ENCODE measurements at places on chromosomes 1 and 21.

- no peak for DNase-seq
These were observed 239.9 kb upstream of the IRF2BP2 start for GRCh38 chr1:234849832-234850231.

DNA sequence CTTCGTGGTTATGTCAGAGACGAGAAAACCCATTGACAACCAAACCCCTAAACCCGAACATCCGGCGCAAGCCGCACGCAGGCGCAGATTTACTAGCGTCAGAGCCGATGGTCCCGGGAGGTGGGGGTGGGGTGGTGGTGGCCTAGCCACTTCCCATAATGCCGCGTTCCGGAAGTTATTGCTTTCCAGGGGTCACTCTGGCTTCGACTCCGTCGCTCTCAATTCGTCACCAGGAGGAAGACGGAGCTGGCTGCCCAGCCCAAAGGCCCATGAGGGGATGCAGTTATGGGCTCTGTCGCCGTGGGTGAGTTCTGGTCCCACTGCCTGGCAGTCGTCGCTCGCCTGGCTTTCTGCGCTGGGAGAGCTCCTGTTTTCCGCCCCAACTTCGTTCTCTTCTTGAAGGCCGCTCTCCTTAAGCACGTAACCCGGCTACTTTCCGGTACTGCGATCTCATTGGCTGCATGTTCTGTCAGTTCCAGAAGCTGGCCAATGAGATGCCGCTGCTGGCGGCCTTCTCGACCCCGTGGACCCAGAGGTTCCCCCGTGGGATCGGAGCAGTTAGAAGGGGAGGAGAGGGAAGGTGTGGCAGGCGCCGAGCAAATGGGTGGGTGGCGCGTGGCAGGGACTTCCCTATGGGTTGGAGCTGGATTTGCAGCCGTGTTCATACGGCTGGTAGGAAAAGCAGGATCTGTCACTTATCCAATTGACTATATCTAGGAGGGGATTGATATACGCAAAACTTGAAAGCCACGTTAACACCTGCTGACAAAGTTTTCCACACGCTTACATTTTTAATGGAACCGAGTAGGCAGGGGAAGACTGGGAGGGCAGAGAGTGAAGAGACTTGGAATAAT lies at the start of gene USP16:
USP16 (plus strand) TSS at position 195 of the 854 bp plus-strand sequence. CDS start 3,246 bp downstream, outside the sequence.
- peak; percentile 88 for DNase-seq

DNA sequence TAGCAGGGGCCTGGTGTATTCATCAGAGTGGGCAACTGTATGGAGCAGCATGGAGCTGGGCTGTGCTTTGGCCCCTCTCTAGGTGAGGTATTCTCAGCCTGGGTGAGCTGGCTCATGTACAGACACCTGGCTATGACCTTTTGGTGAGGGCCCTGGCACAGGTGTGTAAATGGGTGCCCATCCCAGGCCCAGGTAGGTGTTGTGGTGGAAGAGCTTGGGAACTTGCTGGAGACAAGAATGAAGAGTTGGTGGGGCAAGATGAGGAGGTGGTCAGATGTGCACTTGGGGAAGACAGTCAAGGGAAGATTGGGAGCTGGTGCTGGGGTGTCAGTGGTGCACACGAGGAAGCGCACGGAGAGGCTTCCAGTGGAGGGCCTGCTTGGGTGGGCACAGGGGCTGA lies 95.5 kb downstream of the TRIM11 start:
- no peak for DNase-seq

- DNase-seq: no peak
These were observed 440 bp upstream of the MUL1 start for GRCh38 chr1:20508411-20508771.

DNA sequence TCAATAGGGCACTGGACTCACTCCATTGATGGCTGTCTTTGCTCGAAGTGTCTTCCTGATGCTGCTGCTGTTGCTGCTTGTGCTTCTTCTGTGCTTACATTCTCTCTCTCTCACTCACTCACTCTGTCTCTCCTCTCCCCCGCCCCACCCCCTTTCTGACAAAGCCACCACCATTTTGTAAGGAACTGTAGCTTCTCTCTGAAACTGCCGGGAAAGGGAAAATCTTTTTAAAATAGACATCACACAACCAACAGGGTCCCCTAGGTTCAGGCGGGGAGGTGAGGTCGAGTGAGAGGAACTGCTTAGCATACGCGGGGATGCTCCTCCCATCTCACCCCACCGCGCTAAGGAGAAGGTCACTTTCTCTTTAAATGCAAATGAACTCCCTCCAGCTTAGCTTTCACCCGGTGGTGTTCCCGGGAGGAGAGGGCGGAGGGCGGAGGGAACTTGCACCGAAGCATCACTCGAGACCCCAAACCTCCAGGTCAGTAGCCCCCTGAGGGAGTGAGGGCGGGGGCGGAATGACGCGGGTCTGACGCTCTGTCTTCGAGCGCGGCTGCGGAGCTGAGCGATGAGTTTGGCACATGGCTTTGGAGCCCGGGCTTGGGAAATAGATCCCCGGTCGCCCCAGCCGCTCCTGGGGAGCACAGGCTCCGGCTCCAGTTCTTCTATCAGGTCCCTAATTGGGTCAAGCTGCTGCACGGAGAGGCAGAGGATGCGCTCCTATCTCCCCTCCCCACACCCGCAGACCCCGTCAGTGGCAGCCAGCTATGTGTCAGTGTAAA lies at the start of gene CCDC28B:
CCDC28B (plus strand) TSS at position 370 of the 785 bp plus-strand sequence. CDS start 1,341 bp downstream, outside the sequence.
- DNase-seq: no peak

- no peak for DNase-seq
These were observed 38.7 kb upstream of the CNTN2 start for GRCh38 chr1:205004351-205004750.

GRCh38 chr1:27142464-27142863 lies 12.5 kb downstream of the SLC9A1 start:
- DNase-seq: no peak

DNA sequence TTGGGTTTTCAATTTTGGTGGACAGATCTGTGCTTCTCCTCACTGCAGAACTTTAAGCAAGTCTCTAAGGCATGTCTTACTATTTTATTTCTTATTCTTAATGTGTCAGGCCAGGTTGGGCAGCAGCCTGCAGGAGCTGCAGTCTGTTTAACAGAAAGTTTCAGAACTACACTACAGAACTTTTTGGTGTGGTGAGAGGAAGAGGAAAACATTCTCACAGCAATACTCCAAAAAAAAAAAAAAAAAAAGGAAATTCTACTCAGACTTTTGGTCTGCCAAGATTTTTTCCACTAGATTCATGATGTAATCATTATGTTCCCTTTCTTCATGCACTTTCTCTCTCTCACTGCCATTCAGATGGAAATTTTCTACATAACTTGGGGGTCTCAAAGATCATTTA lies 255.2 kb downstream of the COL11A1 start:
- DNase-seq: no peak

GRCh38 chr1:11787804-11788436 lies 17.8 kb downstream of the MTHFR start:
- no peak for DNase-seq

DNA sequence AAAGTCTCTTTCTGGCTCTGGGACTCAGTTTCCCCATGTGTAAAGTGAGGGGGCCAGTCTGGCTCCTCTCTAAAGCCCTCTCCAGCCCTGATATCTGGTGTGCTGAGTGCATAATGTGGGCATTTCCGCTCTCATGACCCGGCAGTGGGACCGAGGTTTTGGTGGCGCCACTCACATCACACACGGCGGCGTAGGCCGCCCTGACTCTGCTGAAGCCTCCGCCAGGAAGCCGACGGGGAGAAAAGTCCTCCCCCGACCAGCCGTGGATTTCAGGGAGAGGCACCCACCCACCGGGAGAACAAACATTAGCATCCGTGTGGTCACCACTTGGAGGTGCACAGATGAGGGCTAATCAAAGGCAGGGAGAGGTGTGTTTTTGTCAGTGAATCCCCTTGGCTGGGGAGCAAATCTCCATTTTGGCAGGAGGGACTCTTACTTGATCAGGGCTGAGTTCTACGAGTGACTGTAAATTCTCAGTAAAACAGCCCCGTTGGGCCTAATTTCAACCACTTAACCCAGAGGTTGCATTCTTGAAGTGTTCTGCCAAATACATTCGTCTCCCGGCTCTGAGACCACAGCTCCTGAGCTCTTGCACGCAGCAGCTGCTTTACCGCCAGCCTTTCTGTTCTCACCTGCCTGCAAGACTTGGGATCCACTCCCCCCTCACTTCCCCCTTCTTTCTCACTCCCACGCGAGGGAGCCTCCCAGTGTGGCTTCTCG lies 118.2 kb downstream of the FOXD2 start:
- no peak for DNase-seq

GRCh38 chr21:33975548-33976081 lies 60.0 kb upstream of the ATP5PO start:
- no peak for DNase-seq

GRCh38 chr1:206021626-206022365 lies 1.9 kb downstream of the CTSE start:
- no peak for DNase-seq

DNA sequence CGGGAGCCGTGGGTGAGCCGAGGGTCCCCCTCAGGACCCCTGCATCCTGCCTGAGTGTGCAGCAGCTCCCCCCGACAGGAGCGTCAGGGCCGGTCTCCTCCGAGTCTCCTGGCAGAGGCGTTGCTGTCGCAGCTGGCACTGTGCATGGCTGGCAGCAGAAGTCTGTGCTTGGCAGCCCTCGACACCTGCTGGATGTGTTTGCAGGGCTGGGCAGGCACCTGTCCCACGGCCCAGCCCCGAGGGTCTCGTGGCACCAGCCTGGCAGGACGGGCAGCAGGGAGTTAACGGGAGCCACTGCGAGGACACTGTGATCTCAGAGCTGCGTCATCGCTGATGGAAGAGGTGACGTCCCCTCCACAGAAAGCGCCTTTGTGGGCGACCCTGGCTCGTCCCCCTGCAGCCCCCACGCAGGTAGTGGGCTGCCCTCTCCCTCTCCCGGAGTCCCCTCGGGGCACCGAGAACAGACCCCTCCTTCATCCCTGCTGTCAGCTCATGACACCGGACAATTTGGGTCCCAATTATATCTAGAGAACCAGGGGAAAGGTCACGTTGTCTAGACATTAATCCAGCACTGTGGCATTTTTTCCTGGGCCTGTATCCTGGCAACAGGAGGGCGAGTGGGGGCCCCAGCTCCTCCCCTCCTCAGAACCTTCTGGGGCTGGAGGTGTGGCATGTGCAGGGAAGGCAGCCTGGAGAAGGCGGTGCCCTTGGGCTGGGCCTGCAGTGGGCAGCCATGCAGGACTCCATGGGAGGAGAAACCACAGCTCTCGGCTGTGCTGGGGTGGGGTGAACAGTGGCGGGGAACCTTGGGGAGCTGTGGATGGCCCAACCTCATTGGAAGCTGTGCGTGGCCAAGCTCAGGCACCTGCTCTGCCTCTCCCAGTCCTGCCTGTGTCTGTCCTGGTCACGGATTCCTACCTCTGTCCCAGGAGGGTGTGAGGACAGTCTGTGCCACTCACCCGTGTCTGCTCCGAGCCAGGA lies 15.4 kb downstream of the COL18A1 start:
- no peak for DNase-seq

DNA sequence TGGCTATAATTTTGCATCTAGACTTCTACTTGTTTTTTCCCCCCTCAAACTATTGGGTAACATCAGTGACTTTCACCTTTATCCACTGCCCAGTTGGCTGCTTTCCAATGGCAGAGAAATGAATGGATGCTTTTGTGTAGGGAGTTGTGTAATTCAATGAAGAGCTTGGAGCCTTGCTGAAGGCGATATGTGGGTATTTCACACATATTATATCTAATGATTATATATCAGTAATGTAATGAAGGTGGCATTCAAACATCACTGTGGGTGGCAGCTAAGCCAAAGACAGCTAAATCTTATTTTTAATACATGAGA lies 81.2 kb downstream of the TGFB2 start:
- no peak for DNase-seq

DNA sequence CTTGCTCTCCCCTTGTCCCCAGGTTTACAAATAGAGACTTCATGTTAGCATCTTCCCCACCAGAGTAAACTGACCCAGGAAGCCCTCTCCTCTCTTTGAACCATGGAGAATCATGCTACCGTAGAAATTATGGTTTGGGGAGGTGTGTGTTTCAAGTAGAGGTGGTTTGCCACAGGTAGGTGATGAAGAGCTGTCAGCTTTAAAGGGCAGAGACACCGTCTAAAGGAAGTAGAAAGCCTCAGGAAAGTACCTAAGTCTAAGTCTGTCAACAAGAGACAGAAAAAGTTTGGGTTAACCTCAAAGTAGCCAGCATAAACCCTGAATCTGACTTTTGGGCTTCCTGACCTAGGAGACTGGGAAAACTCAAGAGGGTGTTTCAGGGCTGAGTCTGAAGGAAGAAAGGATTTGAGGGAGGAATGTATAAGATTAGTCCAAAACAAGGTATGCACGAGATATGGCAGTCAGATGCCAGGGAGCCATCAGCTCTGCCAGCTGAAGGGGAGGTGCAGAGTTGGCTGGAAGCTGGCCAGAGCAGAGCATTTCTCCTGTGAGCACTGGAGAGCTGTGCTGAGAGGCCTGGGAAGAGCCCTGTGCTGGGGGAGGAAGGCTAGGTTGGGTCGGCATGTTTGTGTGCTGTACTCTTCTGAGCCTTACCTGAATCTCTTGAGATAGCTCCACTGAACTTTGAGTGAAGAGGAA lies 14.3 kb downstream of the ADAMTSL4 start:
- DNase-seq: no peak

- no peak for DNase-seq
These were observed 84.1 kb downstream of the RGS2 start for GRCh38 chr1:192892934-192893333.

DNA sequence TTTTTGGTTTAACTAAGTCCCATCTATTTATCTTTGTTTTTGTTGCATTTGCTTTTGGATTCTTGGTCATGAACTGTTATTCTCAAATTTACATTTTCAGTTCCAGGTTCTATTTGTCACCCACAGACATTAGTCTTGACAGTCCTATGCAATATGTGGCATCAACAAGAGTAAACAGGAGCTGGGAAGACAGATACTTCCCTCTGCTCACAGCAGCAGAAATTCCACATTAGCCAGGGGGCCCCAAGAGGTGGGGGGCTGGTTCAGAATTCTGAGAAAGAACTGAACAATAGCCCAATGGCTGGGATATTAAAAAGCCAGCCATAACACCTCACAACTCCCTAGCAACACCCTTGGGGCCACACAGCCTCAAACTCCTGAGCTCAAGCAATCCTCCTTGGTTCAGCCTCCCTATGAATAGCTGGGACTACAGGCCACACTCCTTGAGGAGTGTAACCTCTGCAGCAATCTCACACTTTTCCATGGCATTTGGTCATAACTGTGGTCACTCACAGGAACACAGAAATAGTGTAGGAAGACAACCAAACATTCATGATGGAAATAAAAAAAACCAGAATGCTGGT lies 67.8 kb downstream of the ERG start:
- no peak for DNase-seq

GRCh38 chr1:197862221-197862620 lies 40.2 kb upstream of the C1orf53 start:
- DNase-seq: no peak

DNA sequence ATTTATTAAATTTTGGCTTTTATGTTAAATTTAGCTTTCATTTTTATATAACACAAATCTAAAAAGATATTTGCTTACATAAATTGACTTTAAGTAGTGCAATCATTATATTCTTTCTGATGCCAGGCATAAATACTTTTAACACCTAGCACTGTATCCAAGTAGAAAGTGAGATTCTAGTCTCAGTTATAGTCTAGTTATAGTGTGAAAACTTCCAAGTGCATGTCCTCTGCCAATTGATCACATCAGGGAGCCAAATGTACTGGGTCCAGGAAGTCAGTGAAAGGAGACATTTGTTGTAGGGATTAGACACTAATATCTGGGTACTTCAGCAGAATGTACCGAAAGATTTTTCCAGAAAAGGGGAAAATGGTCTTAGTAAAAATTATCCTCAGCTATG lies 290.7 kb upstream of the ZRANB2 start:
- no peak for DNase-seq

All from iPS DF 19.7 (cell line).